Fibroblast of the aortic adventitia (primary cell): ENCODE measurements at places on chromosomes 11 and 22. TPM values are rescaled to one million over a fixed set of nuclear protein-coding genes. Genes with fewer than 3 reads are reported as not detected.

Gene CLMP
- 187 and 235 TPM in 2 replicates for total RNA-seq

Gene ACRV1
- total RNA-seq = not detected in 2 replicates

Gene MS4A3
- total RNA-seq = not detected in 2 replicates

Gene FGF19
- total RNA-seq = not detected in 2 replicates

Gene ZP1
- not detected in 2 replicates for total RNA-seq

Gene ART5
- total RNA-seq = 0.81 and 3.4 TPM in 2 replicates

Gene OR2AT4
- under 0.01 TPM in 1 of 2 replicates, not detected in the other for total RNA-seq

Gene DGAT2
- total RNA-seq = 0.16 and 13.4 TPM in 2 replicates

Gene MUC5AC
- total RNA-seq = under 0.01 TPM in 1 of 2 replicates, not detected in the other

Gene RNF169
- 20.3 and 28.5 TPM in 2 replicates for total RNA-seq

Gene SCGB1C1
- not detected in 2 replicates for total RNA-seq

Gene MPPED2
- total RNA-seq = 0.18 TPM in 1 of 2 replicates, not detected in the other

Gene MS4A12
- not detected in 2 replicates for total RNA-seq

Gene MYOD1
- total RNA-seq = not detected in 2 replicates

Gene PIH1D2
- 5.1 and 5.5 TPM in 2 replicates for total RNA-seq

Gene CATSPER1
- total RNA-seq = not detected in 2 replicates

Gene TMEM123
- 36.6 and 86.3 TPM in 2 replicates for total RNA-seq

Gene API5
- total RNA-seq = 81.0 and 94.3 TPM in 2 replicates

Gene PDXP
- 3.4 and 7.4 TPM in 2 replicates for total RNA-seq

Gene SLN
- total RNA-seq = not detected in 2 replicates

Gene HBD
- total RNA-seq = 4.8 TPM in 1 of 2 replicates, not detected in the other

Gene SAA1
- not detected in 2 replicates for total RNA-seq

Gene IL18
- total RNA-seq = 0.81 and 1.4 TPM in 2 replicates

Gene P2RX6
- 0.63 and 5.9 TPM in 2 replicates for total RNA-seq

Gene CD3D
- total RNA-seq = not detected in 2 replicates

Gene CDC45
- total RNA-seq = 2.3 and 22.9 TPM in 2 replicates

Gene MDK
- total RNA-seq = 52.2 and 96.0 TPM in 2 replicates

Gene SLC5A1
- under 0.01 and 0.25 TPM in 2 replicates for total RNA-seq

Gene FXYD2
- not detected in 2 replicates for total RNA-seq

Gene WBP2NL
- total RNA-seq = 0.18 and 1.6 TPM in 2 replicates

Gene UBQLN3
- 0.09 TPM in 1 of 2 replicates, not detected in the other for total RNA-seq

Gene VWCE
- total RNA-seq = 7.4 and 13.9 TPM in 2 replicates

Gene CHADL
- total RNA-seq = 0.99 and 1.6 TPM in 2 replicates

Gene MCAM
- total RNA-seq = 2.2 and 52.1 TPM in 2 replicates

Gene TP53I11
- 23.1 and 27.4 TPM in 2 replicates for total RNA-seq

Gene NLRP10
- total RNA-seq = 1.7 and 6.8 TPM in 2 replicates

Gene IPO7
- total RNA-seq = 115 and 181 TPM in 2 replicates

Gene PRG2
- total RNA-seq = not detected in 2 replicates

Gene MRGPRX4
- not detected in 2 replicates for total RNA-seq

Gene C11orf42
- not detected in 2 replicates for total RNA-seq

Gene UPK3A
- not detected in 2 replicates for total RNA-seq

Gene UCP3
- 0.54 TPM in 1 of 2 replicates, not detected in the other for total RNA-seq
